ENCODE measurements at places on chromosomes 3 and 15.

DNA sequence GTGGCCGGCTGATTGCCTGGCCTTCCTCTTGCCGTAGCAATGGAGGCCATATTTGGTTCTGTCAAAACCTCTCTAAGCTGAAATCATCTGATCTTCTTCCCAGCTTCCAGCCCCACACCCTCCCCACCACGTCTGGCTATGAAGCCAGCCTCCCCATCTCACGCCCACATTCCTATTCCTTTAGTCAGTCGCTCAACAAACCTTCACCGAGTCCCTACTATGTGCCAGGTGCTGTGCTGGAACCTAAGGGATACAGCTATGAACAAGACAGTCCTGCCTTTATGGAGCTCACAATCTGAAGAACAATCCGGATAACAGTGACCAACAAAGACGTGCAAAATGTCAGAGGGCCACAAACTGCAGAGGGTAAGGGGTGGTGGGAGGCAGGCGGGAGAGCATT lies 31.9 kb upstream of the SMAD6 start:
- DNase-seq, result no peak

DNA sequence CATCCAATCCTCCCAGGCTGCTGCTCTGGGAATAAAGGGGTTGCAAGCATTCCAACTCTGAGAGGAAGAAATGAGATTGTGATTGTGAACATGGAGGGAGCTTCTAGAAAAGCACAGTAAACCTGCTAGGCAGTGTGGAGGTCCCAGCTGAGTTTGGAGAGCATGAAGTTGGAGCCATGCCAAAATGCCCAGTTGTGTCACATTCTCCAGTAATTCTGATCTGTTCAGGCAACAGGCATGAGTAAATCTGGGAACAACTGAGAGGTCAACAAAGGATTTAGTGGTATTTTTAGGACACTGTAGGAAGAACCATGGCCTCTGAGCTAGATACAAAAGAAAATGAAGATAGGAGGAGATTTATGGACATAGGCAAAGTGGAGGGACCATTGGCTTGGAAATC lies 74.7 kb downstream of the CYP19A1 start:
- no peak for DNase-seq

- peak; percentile 8 for DNase-seq
Measured at GRCh38 chr3:126121074-126121473, 37.1 kb upstream of the SLC41A3 start.

- DNase-seq, result peak; percentile 42
Measured at GRCh38 chr3:152524198-152525140, 255.7 kb downstream of the MBNL1 start.

DNA sequence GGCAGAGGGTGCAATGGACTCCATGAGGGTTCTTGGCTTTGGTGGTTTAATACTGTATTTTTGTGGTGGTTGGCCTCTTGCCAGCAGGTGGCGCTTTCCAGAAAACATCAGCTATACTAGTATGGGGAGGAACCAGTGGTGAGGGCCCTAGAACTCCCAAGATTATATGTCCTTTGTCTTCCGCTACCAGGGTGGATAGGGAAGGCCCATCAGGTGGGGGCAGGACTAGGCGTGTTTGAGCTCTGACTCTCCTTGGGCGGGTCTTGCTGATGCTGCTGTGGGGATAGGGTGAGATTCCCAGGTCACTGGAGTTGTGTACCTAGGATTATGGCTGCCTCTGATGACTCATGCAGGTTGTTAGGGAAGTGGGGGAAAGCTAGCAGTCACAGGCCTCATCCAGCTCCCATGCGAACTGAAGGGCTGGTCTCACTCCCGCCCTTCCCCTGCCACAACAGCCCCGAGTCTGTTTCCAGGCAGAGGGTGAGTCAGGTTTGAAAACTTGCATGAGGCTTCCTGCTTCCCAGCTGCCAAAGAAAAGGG lies 357.7 kb downstream of the OTOL1 start:
- DNase-seq, result peak; percentile 38

DNA sequence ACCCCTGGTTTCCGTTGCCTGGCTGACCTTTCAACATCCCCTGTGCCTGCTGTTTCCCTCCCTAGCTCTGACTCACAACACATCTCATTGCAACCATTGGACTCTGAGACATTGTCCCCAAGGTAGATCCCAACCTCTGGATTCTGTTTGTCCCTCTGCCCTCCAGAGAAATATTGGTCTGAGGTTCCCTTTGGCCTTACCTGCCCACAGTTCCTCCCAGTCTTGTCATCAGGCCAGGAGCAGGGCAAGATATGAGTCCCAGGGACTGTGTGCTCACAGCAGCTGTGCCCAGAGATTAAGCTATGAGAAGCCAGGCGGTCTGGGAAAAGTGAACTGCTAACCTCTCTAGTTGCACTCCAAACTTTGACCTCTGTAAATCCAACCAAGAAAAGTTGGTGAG lies 168.2 kb upstream of the NR2F2 start:
- DNase-seq, result no peak

GRCh38 chr3:48440590-48440958 lies 517 bp downstream of the TMA7 start:
- no peak for DNase-seq

- DNase-seq, result no peak
Measured at GRCh38 chr15:61653110-61653509, 407.1 kb downstream of the VPS13C start.

DNA sequence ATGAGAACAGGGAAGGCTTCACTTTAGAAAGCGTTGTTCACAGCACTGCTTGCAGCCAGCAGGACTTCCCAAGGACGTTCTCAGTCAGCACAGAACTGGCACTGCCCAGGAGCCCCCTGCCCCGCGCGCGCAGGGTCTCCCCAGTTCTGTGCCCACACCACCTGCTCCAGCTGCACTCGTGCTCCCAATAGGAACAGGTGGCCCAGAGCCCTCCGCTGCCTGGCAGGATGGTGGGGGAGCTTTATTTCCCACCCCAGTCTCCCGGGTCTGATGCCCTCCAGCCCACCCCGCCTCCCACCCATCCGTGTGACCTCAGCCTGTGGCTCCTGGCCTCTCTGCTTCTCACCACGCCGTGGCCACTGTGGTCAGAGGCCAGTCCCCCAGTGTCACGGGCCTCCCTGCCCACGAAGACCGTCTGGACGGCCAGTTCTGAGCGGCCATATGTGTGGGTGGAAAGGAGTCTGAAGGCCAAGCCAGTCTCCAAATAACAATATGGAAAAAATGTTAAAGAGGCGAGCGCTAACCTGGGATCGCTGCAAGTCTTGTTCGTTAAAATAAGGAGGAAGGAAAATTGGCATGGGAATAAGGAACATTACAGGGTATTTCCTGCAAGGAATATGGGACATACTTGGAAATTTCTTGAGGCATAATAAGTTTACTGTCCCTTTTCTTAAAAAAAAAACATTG lies 54.6 kb upstream of the PCSK6 start:
- no peak for DNase-seq

GRCh38 chr3:49901366-49902339 lies 2.0 kb downstream of the MST1R start:
- peak; percentile 29 for DNase-seq

GRCh38 chr3:44915702-44916438 lies 41.5 kb downstream of the TGM4 start:
- no peak for DNase-seq

DNA sequence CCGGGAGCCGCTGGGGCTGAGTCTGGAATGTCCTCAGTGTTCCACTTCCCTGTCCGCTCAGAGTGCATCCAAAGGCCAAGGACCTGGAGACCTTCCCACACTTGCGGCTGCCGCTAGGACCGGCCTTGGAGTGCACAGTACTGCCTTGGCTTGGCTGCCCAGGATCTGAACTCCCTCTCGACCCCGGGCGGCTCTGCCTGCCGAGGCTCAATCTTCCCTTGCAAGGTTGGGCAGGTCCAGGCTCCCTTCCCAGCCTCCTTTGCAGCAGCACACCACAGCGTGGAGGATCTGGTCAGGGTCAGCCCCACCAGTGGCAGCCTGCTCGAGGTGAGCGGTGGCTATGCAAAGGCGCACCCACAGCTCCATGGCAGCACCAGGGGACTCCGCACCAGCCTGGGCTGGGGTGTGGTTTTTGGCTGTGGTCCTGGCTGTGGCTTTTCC lies 69.2 kb downstream of the PLXNA1 start:
- DNase-seq, result peak; percentile 69

- DNase-seq, result no peak
Measured at GRCh38 chr3:123552095-123552714, 32.6 kb downstream of the HACD2 start.
